Aorta (tissue), 5 donors: ENCODE measurements at places on chromosomes 4 and X. TPM values are rescaled to one million over a fixed set of nuclear protein-coding genes. Genes with fewer than 3 reads are reported as not detected.

DNA sequence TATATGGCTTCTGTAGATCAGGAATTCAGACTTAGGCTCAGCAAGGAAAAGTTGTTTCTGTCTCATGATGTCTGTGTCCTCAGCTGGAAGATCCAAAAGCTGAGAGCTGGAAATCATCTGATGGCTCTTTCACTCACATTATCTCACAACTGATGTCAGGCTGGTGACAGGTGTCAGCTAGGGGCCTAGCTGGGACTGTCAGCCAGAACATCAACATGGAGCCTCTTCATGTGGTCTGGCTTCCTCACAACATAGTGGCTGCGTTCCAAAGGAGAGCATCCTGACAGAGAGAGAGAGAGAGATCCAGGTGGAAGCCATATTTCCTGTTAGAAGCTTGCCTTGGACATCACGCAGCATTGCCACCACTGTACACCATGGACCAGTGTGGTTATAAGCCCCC lies 10.6 kb upstream of the INTS6L start:
- H3K27me3 ChIP-seq, result no peaks in the 10 kb centered on the region
- no peak for DNase-seq
- no peaks in the 10 kb centered on the region for H3K4me1 ChIP-seq
- no peak overlapping the region for H3K4me3 ChIP-seq
- no peak overlapping the region for H3K27ac ChIP-seq

DNA sequence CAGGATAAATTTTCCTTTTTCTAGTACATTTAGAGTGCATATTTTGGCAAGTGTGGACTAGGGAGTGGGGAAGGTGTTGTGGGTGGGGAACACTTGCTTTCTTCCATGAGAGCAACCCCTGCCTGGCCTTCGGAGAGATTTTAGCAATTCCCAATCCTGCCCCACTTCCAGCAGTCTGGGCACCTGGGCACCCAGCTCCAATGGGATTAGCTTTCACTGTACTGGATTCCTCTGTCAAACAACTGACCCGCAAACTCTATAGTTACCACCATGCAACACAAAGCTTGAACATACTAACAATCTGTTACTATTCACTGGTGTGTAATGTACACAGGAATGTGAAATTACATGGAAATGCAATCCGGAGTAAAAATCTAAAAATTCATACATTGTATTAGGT lies 50.3 kb downstream of the SH3RF1 start:
- DNase-seq, result no peak
- peaks cover 3% of the 10 kb centered on the region for H3K4me1 ChIP-seq
- no peaks in the 10 kb centered on the region for H3K36me3 ChIP-seq
- no peak overlapping the region for H3K4me3 ChIP-seq

DNA sequence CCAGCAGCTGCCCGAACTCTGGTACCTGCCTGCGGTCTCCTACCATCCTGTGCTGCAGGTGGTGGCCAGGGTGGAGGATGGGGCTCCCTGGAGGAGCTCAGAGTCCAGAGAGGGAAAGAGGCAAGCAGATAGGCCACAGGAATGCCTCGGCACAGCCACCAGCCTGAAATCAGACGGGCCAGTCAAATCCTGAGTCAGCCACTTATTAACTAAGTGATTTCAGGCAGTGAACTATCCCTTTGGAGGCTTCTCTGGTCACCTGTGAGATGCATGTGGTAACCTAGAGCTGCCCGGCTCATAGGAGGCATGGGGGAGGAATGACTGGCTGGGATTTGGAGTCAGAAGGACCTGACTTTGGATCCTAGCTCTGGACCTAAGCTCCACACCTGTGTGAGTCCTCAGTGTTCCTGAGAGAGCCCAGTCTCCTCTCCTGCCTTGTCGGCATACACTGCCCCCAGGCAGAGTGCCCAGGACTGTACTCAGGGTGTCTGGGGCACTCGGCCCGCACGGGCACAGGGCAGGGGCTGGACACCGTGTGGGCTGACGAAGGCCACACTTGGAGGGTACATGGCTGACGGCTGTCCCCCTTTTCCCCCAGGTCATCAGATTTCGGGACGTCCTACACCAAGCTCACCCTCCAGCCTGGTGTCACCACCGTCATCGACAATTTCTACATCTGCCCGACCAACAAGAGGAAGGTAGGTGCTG lies 96.4 kb upstream of the PSAPL1 start:
- H3K4me3 ChIP-seq, result no peak overlapping the region
- no peaks in the 10 kb centered on the region for H3K4me1 ChIP-seq
- no peaks in the 10 kb centered on the region for H3K36me3 ChIP-seq
- H3K27me3 ChIP-seq, result no peaks in the 10 kb centered on the region
- DNase-seq, result no peak

- no peaks in the 10 kb centered on the region for H3K36me3 ChIP-seq
- no peak overlapping the region for H3K4me3 ChIP-seq
- no peaks in the 10 kb centered on the region for H3K4me1 ChIP-seq
- no peaks in the 10 kb centered on the region for H3K27me3 ChIP-seq
Observed at GRCh38 chr4:107071108-107071507, 35.0 kb upstream of the DKK2 start.

DNA sequence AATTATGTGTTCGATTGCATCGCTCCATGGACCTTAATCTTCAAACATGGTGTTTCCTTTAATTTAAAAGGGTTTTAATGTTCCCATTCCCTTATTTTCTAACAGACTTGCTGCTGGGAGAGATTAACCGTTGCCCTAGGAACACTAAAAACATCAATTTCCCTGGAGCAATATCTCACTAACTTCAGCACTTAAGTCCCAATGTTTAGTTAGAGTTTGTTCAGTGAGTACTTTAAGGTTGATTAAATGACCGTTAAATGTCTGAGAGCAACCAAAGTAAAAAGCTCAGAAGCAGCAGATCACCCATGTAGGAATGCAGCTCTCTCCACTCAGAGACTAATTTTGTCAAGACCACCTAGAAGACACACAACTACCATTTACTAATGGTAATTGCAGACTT lies 111.2 kb upstream of the PDE5A start:
- H3K27ac ChIP-seq, result no peak overlapping the region
- H3K27me3 ChIP-seq, result no peaks in the 10 kb centered on the region
- H3K4me1 ChIP-seq, result peaks cover 2% of the 10 kb centered on the region
- DNase-seq, result no peak
- no peaks in the 10 kb centered on the region for H3K36me3 ChIP-seq
- no peak overlapping the region for H3K4me3 ChIP-seq

- no peaks in the 10 kb centered on the region for H3K4me1 ChIP-seq
- H3K27ac ChIP-seq, result no peak overlapping the region
- no peaks in the 10 kb centered on the region for H3K27me3 ChIP-seq
- H3K4me3 ChIP-seq, result no peak overlapping the region
Observed at GRCh38 chr4:61407642-61408618, 207.8 kb downstream of the ADGRL3 start.

GRCh38 chrX:73668779-73669178 lies 105.8 kb downstream of the CHIC1 start:
- H3K27ac ChIP-seq, result no peak overlapping the region
- no peaks in the 10 kb centered on the region for H3K27me3 ChIP-seq
- no peaks in the 10 kb centered on the region for H3K36me3 ChIP-seq
- no peak for DNase-seq
- H3K4me3 ChIP-seq, result no peak overlapping the region

GRCh38 chr4:917466-917865 lies 14.7 kb downstream of the GAK start:
- H3K4me1 ChIP-seq, result no peaks in the 10 kb centered on the region
- H3K27me3 ChIP-seq, result no peaks in the 10 kb centered on the region
- no peak overlapping the region for H3K4me3 ChIP-seq
- no peaks in the 10 kb centered on the region for H3K36me3 ChIP-seq

DNA sequence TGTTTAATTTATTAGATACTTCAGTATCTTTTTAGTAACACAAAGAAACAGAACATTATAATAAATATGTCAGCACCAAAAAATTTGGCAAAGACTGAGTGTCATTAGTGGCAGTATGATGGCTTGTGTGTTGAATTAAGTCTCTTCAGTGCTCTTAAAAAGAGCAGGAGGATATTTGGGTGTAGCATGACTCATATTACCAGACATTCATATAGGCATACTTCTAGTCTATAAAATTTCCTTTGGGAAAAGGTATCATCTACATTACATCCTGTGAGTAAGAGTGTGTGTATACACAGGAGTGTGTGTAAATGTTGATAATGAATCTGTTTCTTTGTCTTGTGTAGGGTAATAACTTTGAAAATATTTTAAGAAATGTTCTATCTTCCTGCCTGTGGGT lies 135.7 kb downstream of the CNKSR2 start:
- no peak for DNase-seq
- H3K4me3 ChIP-seq, result no peak overlapping the region
- H3K36me3 ChIP-seq, result no peaks in the 10 kb centered on the region
- no peaks in the 10 kb centered on the region for H3K27me3 ChIP-seq
- no peaks in the 10 kb centered on the region for H3K4me1 ChIP-seq
- H3K27ac ChIP-seq, result no peak overlapping the region

DNA sequence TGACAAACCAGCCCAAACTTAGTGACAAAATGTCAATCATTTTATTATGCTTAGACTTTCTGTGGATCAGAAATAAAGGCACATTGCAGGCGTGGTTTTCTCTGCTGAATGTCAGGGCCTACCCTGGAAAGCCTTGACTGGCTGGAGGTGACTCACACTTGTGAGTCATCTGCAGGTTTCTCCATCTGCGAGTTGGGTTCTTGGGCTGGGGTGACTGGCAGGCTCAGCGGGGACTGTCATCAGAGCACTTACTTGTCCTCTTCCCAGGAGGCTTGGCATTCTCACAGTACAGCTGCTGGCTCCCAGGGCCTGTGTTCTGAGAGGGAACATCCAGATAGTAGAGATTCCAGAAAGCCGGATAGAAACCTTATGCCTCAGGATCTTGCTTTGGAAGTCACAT lies 153.8 kb upstream of the AGA start:
- H3K4me3 ChIP-seq, result no peak overlapping the region
- DNase-seq, result peak; percentile 58
- no peaks in the 10 kb centered on the region for H3K4me1 ChIP-seq
- H3K27me3 ChIP-seq, result no peaks in the 10 kb centered on the region

DNA sequence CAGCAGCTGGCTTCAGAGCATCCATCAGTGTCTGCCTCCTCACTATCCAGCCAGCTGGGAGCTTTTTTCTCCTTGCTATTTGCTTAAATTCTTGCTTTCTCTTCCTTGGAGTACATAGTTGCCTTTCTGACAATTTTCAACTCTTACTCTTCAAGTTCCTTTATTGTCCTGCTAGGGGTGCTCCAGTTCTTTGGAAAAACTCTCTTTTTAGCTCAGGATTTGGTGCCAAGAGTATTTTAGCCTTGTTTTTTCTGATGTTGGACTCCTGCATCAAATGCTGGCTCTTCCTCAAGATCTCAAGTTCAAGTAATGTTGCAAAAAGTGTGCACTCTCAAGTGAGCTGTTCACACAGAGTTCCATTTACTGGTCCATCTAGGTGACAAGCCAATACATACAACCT lies 126.4 kb downstream of the KDR start:
- no peak for DNase-seq
- no peaks in the 10 kb centered on the region for H3K27me3 ChIP-seq
- no peaks in the 10 kb centered on the region for H3K4me1 ChIP-seq
- H3K36me3 ChIP-seq, result no peaks in the 10 kb centered on the region

TMEM271 gene
- not detected for total RNA-seq

SPACA5 gene
- total RNA-seq, result not detected

IGFBP7 gene
- 2,521 TPM for total RNA-seq

ARX gene
- not detected for total RNA-seq

ALAS2 gene
- total RNA-seq, result 10.4 TPM

PF4V1 gene
- 0.88 TPM for total RNA-seq

PCDH7 gene
- 232 TPM for total RNA-seq
